ENCODE measurements at places on chromosomes 4 and X.

GRCh38 chrX:45445745-45446412 lies 245.2 kb upstream of the DIPK2B start:
- peak; percentile 80 for DNase-seq

- DNase-seq: peak; percentile 55
Observed at GRCh38 chr4:184953421-184953945, 64.8 kb upstream of the HELT start.

GRCh38 chrX:1883772-1884171 lies 268.9 kb downstream of the ASMT start:
- DNase-seq: no peak

- no peak for DNase-seq
Observed at GRCh38 chr4:89119836-89120235, 8.5 kb downstream of the TIGD2 start.

- DNase-seq: no peak
Observed at GRCh38 chr4:61531188-61531587, 331.1 kb downstream of the ADGRL3 start.

GRCh38 chrX:35711281-35711680 lies 86.9 kb upstream of the MAGEB16 start:
- no peak for DNase-seq

GRCh38 chr4:53088152-53088551 lies 226.0 kb downstream of the RASL11B start:
- peak; percentile 62 for DNase-seq

- no peak for DNase-seq
Observed at GRCh38 chr4:140568507-140569306, at the start of gene UCP1. UCP1 (minus strand) TSS chr4:140568961; CDS start chr4:140568729, 232 bp downstream.

- DNase-seq: no peak
Observed at GRCh38 chr4:7342223-7343080, 92.3 kb downstream of the PSAPL1 start.
